ENCODE measurements at places on chromosomes 1 and 21. TPM values are rescaled to one million over a fixed set of nuclear protein-coding genes. Genes with fewer than 3 reads are reported as not detected.

Gene RAP1GAP
- 0.99 TPM for polyA plus RNA-seq

Gene S100A12
- not detected for polyA plus RNA-seq

Gene OR1C1
- polyA plus RNA-seq = not detected

Gene CDK18
- polyA plus RNA-seq = 2.5 TPM

Gene SYPL2
- polyA plus RNA-seq = 0.03 TPM

Gene BTBD19
- polyA plus RNA-seq = 37.9 TPM

Gene CLCA4
- not detected for polyA plus RNA-seq

Gene RNU1-1
- not detected for polyA plus RNA-seq

Gene TCEA3
- polyA plus RNA-seq = 1.2 TPM

Gene ZNF593OS
- not detected for polyA plus RNA-seq

Gene FAM3B
- not detected for polyA plus RNA-seq

Gene GUCA2A
- polyA plus RNA-seq = not detected

Gene RHD
- polyA plus RNA-seq = not detected

Gene LCE3E
- polyA plus RNA-seq = not detected

Gene FAM20B
- polyA plus RNA-seq = 14.9 TPM

Gene S100A7
- polyA plus RNA-seq = not detected

Gene NHLH2
- polyA plus RNA-seq = not detected

Gene SIK1
- polyA plus RNA-seq = 6.6 TPM

Gene WNT2B
- 3.4 TPM for polyA plus RNA-seq

Gene CHRNB2
- 0.64 TPM for polyA plus RNA-seq

Gene CFAP141
- not detected for polyA plus RNA-seq

Gene RNF2
- polyA plus RNA-seq = 21.8 TPM

Gene PCBP3
- 4.2 TPM for polyA plus RNA-seq

Gene ADCY10
- 0.15 TPM for polyA plus RNA-seq

Gene THEM4
- polyA plus RNA-seq = 10.1 TPM

Gene CRYBG2
- 0.49 TPM for polyA plus RNA-seq

Gene RAB3B
- 10.2 TPM for polyA plus RNA-seq

Gene SLC5A3
- polyA plus RNA-seq = 3.2 TPM

Gene PIGR
- polyA plus RNA-seq = not detected

Gene ACOT11
- 7.2 TPM for polyA plus RNA-seq

Gene GCSAML
- not detected for polyA plus RNA-seq

Gene CD52
- polyA plus RNA-seq = not detected

Gene ADGRL4
- 0.24 TPM for polyA plus RNA-seq

Gene ARHGEF10L
- 12.6 TPM for polyA plus RNA-seq

Gene MAP7D1
- 69.9 TPM for polyA plus RNA-seq

Gene TNFRSF25
- polyA plus RNA-seq = 20.8 TPM

Gene TSPEAR
- 0.03 TPM for polyA plus RNA-seq

Gene POU3F1
- not detected for polyA plus RNA-seq

Gene SLC22A15
- polyA plus RNA-seq = 0.41 TPM

Gene TNN
- 0.03 TPM for polyA plus RNA-seq

Gene C8B
- polyA plus RNA-seq = not detected

Gene STUM
- polyA plus RNA-seq = not detected

Gene PARS2
- 3.2 TPM for polyA plus RNA-seq

Gene NUDT4B
- 24.7 TPM for polyA plus RNA-seq

Gene FNDC5
- polyA plus RNA-seq = 0.59 TPM

Gene MIXL1
- polyA plus RNA-seq = not detected

Gene NR5A2
- polyA plus RNA-seq = not detected

Gene OR6N1
- not detected for polyA plus RNA-seq

Gene NUAK2
- 11.1 TPM for polyA plus RNA-seq

Gene HOOK1
- 0.35 TPM for polyA plus RNA-seq

Gene IFI16
- polyA plus RNA-seq = 72.4 TPM

Gene A3GALT2
- not detected for polyA plus RNA-seq

Gene PLA2G5
- polyA plus RNA-seq = not detected

Gene RGS18
- not detected for polyA plus RNA-seq

Gene XPR1
- polyA plus RNA-seq = 11.5 TPM

All from SK-N-SH (cell line).